Dorsolateral prefrontal cortex (tissue), 122 donors: ENCODE measurements at places on chromosomes 13 and 19. TPM values are rescaled to one million over a fixed set of nuclear protein-coding genes. Genes with fewer than 3 reads are reported as not detected.

DNA sequence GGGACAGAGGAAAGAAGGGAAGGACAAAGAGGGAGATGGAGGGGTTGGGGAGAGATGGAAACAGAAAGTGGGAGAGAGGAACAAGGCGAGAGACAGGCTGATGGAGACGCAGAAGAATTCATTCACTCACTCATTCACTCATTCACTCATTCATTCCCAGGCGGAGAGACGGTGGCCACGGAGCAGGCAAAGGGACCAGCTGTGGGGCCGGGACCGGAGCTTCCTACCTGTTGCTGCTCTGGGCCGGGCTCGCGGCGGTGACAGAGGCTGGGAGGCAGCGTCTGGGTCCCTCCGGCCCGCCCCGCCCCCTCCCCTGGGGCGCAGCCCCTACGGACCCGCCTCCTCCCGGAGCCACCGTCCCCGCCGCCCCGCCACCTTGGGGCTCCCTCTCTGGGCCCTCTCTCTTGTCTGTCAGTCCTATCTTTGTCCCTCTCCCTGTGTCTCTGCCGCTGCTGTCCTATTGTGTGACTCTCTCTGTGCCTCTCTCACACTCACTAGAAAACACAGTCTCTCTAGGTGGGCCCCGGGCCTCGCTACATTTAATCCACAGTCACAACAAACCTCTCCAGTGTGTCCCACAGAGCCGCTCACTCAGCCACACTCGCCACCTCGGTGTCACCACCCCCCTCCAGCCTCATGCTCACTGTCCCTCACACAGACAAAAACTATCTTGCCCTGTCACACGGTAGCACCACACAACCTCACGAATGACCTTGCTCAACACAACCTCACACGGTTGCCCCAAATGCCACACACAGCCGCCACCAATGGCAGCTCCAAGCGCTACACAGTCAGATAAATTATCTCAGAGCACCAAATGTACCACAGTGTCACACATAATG is at the start of gene GNG8:
GNG8 (minus strand) TSS at position 283 of the 842 bp plus-strand sequence. CDS start 1,520 bp downstream, outside the sequence.
- DNase-seq = no peak

GJB2 gene
- 4.4 TPM for total RNA-seq

DNA sequence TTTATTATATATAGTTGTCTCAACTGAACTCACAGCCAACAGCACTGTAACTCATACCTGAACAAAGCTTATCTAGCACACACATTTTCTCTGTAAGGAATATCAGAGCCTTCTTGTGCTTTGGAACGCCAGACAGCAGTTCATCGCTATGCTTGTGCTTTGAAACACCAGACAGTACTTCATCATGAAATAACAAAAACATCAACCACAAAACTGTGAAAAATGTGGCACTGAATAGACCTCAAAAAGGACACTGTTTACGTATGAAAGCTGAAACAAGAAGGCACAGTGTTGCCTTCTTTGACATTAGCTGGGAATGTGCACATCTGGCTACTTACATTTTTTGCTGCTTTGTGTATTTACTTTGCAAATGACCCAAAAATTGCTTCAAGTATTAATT is 160.2 kb downstream of the PDS5B start:
- DNase-seq = no peak

GRCh38 chr13:41018602-41018948 is 541 bp downstream of the ELF1 start:
- DNase-seq = no peak

DNA sequence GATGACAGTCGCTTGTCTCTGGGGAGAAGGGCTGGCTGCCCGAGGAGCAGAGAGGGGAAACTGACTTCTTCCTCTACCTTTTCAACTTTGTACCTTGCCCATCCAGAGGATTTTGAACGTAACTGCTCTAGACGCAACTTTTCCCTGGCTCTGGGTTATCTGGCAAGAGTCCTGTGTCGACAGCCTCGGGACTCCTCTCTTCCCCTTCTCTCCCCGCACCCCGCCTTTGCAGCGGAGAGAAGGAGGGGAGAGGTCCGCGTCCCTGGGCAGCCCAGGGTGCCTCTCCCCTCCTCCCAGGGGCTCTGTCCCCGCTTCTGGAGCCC is 574 bp downstream of the SH3GL1 start:
- no peak for DNase-seq

GRCh38 chr13:102141625-102142472 is 260.0 kb downstream of the FGF14 start:
- no peak for DNase-seq

ZNF85 gene
- 6.3 TPM for total RNA-seq

GET3 gene
- total RNA-seq = 76.7 TPM

DNA sequence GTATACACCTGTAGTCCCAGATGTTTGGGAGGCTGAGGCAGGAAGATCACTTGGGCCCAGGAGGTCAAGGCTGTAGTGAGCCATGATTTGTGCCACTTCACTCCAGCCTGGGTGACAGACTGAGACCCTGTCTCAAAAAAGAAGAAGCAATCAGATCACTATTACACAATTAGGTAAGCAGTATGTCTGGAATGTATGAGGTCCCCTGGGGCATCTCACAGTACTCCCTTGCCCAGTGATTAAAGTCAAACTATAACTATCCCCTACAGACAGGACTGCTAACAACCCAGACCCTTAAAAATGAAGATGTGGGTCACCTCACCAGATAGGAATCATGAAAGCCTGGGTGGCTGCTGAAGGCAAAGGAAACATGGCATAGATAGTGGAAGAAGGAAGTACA is 9.4 kb upstream of the PAN3 start:
- DNase-seq = no peak

ZSCAN18 gene
- 147 TPM for total RNA-seq

GRCh38 chr19:22502766-22503165 is 80.6 kb upstream of the ZNF98 start:
- DNase-seq = no peak

KLHL26 gene
- 52.2 TPM for total RNA-seq

BRME1 gene
- 5.4 TPM for total RNA-seq

PLA2G4C gene
- total RNA-seq = 88.5 TPM

DNA sequence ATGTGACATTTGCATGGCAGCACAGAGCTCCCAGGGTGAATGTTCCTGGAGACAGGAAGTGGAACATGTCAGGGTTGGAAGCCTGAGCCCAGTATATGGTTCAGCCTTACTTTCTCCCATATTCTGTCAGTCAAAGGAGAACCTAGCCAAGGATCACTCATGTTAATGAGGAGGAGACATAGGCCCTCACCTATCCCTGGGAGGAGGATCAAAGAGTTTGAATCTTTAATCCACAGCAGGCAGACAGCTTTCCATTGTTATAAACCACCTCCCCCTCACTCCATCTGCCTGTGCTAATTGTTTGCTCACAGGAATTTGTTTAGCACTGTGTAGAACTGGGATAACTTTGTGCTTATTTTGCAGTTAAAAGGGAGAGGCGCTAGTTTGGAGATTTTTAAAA is 1069.1 kb downstream of the EFNB2 start:
- DNase-seq = no peak

- no peak for DNase-seq
These were observed 31.7 kb downstream of the DNAJC15 start for GRCh38 chr13:43054803-43055802.

NOVA2 gene
- total RNA-seq = 64.2 TPM

DNA sequence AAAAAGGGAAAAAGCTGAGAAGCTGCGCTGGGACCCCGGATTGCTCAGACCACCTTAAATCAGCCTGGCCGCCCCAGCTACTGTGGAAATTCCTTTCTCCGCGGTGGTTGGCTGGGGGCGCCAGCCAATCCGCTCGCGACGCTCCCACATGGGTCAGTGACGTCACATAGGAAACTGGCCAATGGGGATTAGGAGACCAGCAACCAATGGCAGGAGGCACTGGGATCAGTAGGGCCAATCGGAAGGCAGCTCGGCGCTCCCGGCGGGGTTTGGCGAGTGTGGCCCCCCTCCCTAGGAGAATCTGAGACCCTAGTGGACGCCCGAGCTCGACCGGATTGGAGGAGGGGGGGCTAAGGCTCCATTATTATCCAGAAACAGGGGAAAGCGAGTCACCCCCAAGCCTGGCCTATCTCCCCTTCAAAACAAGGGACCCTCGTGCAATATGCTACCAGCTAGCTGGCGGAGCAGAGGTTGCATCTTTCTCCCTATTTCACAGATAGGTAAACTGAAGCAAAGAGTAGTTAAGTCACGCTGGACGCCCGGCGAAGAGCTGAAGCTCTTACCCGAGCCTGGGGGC is 6.5 kb upstream of the TLE2 start:
- DNase-seq = peak; percentile 98

CYP4F8 gene
- not detected for total RNA-seq

COX7A1 gene
- total RNA-seq = 54.6 TPM

FUT3 gene
- 0.26 TPM for total RNA-seq

DNA sequence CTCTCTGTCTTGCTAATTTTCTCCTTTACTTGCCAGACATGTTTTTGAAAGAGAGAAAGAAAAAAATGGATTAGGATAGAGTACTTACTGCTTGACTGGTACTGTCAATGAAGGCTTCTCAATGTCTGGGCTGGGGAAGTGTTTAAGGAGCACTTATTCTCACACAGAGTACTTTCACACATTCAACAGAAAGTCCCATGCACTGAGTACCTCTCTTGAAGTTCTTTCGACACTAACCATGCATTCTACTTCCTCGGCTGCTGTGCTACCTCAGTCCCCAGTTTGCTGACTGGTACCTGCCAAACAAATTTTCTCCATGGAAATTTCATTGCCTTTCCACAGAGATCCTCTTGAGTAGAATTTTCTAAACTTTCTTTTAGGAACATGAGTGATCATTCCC is 281.9 kb downstream of the RBM26 start:
- no peak for DNase-seq

DNA sequence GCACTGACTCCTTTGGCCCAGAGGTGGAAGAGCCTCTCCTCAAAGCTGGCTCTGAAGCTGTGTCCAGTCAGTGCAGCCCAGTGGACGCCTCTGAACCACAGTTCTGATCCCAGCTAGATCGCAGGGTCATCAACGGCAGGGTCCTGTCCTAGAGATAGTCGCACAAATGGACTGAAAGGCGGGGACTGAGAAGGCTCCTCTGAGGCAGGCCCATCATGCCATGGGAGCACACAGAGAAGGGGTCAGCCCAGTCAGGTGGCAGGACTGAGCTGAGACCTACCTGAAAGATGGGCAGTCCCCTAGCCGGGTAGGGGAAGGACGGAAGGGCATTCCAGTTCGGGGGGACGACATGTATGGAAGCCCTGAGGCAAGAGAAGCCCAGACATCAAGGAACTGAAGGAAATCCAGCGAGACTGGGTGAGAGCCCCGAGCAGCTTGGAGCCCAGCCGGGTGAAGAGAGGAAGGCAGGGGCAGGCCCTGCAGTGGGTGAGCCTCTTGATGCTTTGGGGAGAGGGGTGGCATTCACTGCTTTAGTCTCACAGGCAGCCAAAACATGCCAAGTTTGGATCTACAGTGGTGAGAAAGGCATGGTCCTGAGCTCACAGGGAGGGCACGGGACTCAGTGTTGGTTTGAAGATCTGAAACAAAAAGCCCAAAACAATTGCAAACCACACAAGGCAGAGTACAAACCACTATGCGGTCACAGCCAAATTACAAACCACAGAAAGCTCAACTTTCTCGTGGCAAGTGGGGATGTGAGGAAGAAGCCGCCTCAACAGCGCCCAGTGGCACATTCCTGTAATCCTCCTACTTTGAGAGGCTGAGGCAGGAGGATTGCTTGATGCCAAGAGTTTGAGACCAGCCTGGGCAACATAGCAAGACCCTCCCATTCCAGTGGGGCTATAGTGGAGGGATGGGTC is 10.0 kb downstream of the CALM3 start:
- DNase-seq = peak; percentile 32

DNA sequence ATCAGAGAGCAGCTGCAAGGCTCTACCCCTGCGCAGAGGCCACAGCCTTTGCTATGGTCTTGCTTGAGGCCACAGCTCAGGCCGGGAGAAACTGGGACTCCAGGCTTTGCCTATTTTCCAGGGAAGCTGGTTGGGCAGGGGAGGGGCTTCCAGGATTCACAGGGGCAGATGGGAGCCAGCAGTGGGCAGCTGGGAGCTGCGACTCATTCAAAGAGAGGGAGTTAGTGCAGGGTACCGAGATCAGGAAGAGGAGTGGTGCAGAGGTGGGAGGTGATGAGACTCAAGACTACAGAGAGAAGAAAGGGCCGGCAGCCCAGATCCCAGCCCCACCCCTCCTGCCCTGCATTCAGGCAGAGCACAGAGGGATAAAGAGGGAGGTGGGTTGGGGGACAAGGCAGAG is 12.1 kb downstream of the ADGRE5 start:
- no peak for DNase-seq
